ENCODE measurements at places on chromosomes 2 and 18.

DNA sequence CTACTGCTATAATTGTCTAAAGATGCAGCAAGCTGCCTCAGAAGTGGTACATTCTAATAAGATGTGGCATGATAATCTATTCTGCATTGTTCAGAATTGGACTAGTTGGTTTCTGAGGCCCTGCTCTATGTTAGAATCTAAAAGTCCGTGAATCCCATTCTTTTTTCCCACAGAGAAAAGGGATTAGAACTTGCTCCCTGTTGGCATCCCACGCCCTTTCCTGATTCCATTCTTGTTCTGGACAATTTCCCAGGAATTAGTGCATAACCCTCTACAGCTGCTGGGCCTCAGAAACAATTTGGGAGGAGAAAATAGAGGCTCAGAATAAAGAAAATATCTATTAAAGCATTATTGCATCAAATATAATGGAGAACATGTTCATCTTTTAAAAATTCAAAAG is 282.7 kb downstream of the NRXN1 start:
- no peak for DNase-seq

DNA sequence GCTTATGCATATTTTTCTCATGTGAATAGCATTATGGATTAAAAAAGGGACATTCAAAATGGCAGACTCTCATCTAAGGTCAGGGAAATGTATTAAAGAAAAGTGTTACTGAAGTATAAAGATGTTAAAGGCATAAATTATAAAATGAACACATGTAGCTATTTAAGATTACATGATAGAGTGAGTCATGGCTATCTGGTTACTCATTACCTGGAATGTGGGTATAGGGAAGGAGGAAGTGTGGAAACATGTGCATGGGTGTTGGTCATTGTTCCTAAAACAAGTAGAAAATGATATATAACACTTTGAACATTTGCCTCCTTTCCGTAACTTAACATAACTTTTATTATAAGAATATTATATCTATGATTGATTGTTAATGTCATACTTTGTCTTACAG is 66.4 kb downstream of the MYO1B start:
- DNase-seq: peak; percentile 9

GRCh38 chr2:108803045-108803736 is 16.6 kb downstream of the CCDC138 start:
- DNase-seq: no peak

GRCh38 chr2:145751629-145752028 is 1231.7 kb upstream of the ZEB2 start:
- no peak for DNase-seq

DNA sequence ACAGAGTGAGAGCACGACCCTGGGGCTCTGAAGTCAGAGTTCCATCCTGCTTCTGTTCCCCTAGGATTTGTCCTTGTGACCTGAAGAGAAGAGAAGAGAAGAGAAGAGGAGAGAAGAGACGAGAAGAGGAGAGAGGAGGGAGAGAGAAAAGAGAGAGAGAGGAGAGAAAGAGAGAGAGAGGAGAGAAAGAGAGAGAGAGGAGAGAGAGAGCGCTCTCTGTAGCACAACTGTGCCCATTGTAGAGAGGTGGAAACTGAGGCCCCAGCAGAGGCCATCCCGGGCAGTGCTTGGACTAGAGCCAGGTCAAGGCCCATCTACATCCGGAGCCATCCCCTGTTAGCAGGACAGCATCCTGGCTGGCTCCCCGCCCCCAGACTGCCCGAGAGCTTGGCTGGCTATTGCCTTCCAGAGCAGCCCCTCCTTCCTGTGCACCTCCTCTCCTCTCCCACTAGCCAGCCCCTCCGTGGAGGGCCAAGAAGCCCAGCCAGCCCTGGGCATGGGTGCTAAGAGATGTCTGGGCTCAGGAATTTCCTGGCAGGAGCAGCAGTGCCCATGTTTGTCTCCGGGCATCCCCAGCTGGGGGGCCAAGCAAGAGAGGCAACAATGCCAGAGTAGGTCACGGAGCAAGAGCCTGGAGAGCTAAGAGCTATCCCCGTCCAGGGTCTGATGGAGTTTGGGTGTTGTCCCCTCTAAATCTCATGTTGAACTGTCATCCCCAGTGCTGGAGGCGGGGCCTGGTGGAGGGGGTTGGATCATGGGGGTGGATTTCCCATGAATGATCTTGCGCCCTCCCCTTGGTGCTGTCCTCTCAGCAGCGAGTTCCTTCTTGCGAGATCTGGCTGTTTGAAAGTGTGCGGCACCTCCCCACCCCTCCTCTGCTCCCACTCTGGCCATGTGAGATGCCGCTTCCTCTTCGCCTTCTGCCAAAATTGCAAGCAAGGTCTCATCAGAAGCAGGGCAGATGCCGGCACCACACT is 18.2 kb upstream of the GPR55 start:
- no peak for DNase-seq

GRCh38 chr2:204019572-204020501 is 83.3 kb downstream of the ICOS start:
- peak; percentile 6 for DNase-seq

- DNase-seq: no peak
These were observed 4.7 kb downstream of the RAB3GAP1 start for GRCh38 chr2:135056790-135057189.

DNA sequence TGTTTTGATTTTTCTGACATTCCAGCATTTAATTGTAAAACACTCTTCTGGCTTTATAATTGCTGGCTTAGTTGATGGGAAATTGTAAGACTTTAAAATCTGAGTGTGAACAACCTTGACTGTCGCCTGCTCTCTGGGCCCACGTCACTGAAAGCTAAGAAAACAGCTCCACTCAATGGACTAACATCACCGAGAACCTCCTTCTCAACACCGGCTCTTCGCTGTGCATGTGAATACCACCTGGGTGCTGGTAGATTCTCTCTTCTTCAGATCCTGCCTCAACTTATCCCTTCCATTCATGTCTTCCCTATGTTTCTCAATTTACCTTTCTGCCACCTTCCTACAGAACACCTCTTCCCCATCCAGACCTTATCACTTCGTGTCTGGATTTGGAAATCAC is 523.1 kb upstream of the ID2 start:
- DNase-seq: no peak

- no peak for DNase-seq
These were observed 62.5 kb downstream of the LTBP1 start for GRCh38 chr2:33009249-33009648.

DNA sequence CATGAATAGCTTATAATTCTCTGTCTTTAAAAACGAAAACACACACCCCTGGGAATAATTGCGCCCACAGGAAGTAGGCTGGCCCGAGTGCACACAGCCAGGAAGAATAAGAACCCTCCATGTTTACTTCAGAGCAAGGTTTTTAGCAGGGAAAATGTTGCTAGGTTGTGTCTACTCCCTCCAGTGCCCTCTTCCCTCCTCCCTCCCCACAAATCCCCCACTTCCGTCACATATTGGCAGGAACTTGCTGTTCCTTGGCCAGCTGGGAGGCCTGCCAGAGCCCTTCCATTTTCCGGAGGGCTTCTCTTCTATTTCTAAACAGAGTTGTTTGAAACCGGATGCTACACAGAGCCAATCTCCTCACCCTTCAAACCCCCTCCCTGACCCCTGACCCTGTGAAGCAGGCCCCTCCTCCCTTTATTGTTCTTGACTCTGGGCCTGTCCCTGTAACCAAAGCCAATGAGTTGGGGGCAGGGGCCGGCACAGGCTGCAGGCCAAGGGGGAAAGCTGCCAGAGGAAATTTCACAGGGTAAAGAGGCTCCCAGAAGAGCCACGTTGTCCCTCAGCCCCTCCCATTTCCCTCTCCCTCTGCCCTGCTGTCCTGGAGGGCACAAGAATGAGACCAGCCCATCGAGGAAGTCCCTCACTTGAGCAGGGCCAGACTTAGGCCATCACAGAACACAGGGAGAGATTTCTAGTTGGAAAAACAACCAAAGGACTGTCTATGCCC is 49.8 kb upstream of the LGALSL start:
- DNase-seq: no peak

GRCh38 chr2:37865640-37866039 is 59.4 kb upstream of the RMDN2 start:
- DNase-seq: no peak

GRCh38 chr2:174607989-174608865 is 10.6 kb upstream of the WIPF1 start:
- DNase-seq: no peak

GRCh38 chr2:159396799-159397198 is 110.3 kb upstream of the WDSUB1 start:
- DNase-seq: no peak

DNA sequence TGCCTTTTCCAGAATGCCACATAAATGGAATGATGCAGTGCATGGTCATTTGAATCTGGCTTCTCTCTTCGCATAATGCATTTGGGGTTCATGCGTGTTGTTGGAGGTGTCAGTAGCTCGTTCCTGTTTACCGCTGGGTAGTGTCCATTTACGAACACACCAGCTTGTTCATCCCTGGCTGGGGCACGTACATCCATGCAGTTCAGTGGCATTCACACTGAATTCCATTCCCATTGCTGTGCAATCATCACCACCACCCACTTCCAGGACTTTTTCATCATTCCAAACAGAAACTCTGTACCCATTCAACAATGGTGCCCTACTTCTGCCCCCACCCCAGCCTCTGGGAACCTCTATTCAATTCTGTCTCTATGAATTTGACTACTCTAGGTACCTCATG is 14.7 kb upstream of the CIDEA start:
- DNase-seq: no peak

- DNase-seq: no peak
These were observed 854 bp downstream of the GPR155 start for GRCh38 chr2:174485788-174486562.

- DNase-seq: no peak
These were observed 2.9 kb upstream of the GTF3C3 start for GRCh38 chr2:196802401-196802800.

DNA sequence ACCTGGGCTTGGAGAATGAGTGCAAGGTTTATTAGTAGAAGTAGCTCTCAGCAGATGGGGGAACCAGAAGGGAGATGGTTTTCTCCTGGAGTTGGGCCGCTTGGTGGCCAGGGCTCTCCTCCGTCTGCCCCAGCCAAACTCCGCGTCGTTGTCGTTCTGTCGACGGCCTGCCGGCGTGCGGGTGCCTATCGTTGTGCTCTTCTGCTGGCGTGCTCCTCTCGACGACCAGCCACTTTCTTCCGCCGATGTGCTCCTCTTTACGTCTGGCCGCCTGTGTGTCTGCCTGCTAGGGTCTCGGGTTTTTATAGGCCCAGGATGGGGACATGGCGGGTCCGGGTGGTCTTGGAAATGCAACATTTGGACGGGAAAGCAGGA is 119.1 kb downstream of the BMPR2 start:
- DNase-seq: no peak

GRCh38 chr18:76951456-76952247 is 129.3 kb downstream of the ZNF236 start:
- no peak for DNase-seq

DNA sequence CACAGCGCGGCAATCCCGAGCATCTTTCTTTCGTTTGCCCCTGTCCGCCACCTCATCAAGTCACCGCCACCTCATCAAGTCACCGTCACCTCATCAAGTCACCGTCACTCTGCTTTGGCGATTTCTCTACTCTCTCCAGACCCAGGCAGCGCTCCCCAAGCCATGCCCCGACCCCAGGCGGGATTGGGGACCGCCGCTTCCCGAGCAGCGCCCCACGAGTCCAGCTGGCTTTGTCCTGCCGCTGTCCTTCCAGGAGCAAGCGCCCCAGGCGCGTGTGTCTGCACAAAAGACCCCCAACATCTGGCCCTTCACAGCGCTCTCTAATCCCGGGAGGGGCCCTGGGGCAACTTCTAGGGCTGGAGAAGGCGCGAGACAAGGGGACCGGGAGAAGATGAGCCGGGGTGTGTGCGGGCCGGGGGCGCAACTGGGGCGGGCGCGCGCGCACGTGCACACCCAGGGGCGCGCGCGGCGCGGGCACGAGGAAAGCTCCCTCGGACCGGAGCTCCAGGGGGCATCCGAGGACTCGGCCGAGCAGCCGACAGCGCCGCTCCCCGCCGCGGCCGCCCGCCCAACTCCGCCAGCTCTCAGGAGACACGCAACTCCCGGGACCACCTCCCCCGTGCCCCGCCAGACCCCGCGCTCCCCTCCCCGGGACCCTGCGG is 633 bp upstream of the RNF152 start:
- peak; percentile 10 for DNase-seq

DNA sequence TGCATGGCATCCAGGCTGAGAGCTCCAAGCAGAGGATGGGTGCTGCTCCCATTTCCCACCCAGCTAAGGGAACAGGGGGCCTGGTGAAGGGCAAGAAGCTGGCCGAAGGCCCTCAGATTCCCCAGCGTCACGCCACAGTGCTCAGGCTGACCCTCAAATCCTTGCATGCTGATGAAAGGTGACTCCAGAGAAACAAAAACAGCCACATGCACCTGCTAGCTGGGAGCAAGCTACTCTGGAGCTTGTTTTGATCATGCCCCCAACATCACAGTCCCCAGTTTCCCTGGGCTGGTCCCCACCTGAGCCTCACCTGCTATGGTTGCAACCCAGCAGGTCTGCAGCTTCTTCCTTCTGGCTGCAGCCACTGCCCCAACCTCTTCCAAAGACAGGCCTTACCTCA is 13.3 kb downstream of the RAB11FIP5 start:
- no peak for DNase-seq

- DNase-seq: no peak
These were observed 334.9 kb downstream of the CYP26B1 start for GRCh38 chr2:71812736-71813135.

DNA sequence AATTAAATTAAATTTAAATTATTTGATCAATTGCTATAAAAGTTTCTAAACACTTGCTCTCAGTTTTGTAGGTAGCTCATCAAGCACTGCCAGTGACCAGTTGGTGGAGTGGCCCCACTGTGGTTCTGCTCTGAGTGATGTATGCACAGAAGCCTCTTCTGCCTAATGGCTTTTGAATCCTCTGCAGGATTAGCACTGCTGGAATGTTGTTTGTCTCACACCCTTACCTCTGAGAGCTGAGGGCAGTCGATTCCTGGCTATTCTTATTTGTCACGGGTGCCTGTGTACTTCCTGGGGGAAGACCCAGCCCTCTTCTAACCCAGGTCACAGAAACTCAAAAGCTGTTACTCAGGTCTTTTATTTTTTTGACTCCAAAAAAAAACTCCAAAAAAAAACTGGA is 9.5 kb downstream of the CAPN14 start:
- no peak for DNase-seq

DNA sequence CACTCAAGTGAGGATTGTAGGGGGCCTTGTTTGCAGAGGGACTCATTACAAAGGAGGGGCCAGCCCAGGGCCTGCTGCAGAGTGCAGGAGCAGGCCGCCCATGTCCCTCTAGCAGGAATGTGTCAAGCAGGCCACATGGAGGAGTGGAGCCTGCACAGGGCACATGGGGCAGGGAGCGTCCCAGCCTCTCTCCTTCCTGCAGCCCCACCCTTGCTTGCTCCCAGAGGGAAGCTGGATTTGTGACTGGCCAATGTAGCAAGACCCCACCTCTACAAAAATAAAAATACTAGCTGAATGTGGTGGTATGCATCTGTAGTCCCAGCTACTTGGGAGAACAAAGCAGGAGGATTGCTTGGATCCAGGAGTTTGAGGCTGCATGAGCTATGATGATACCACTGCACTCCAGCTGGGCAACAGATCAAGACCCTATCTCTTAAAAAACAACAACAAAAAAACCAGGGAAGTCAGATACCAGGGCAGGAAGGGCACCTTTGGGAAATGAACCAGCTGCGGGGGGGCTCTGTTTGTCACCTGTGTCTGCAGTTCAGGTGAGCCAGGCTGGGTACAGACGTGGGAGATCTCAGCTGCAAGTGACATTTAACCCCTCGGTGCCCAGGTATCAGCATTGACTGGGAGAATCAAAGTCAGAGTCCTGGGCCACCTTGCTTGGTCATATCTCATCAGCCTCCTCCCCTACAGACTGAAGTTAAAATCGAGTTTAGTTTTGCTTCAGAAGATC is 27.7 kb downstream of the IMPA2 start:
- no peak for DNase-seq

Data from SW 1271 (cell line).